Stimulated activated CD8-positive, alpha-beta memory T cell treated with anti-CD3 and anti-CD28 coated beads, Interleukin-2, amount 100 ng/mL, for 1 hour (primary cell): ENCODE measurements at places on chromosomes 2 and 18.

- DNase-seq: no peak
These were observed 85.0 kb downstream of the USP40 start for GRCh38 chr2:233481368-233482142.

- DNase-seq: no peak
These were observed 46.2 kb downstream of the COA5 start for GRCh38 chr2:98561902-98562695.

DNA sequence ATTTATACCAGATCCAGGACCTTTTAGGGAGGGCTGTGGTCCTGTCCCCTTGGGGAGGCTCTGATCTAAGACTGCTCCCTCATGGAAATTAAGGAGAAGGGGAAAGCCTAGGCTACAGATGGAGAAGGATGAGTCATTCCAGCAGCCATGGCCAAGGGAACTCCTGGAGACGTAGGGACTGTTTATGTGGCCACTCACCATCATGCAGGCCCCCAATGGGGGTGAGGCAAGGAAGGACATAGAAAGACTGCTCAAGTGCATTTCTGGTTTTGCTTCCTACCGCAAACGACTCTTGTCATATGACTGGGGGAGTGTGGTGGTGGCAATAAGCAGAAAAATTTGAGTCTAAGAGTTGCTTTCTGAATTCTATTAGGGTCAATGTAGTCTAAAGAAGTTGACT, 54.0 kb upstream of the CYP1B1 start:
- no peak for DNase-seq

GRCh38 chr2:217337771-217338170, 477.9 kb upstream of the TNP1 start:
- no peak for DNase-seq

GRCh38 chr2:45031028-45031427, 21.8 kb upstream of the SIX2 start:
- DNase-seq: no peak

DNA sequence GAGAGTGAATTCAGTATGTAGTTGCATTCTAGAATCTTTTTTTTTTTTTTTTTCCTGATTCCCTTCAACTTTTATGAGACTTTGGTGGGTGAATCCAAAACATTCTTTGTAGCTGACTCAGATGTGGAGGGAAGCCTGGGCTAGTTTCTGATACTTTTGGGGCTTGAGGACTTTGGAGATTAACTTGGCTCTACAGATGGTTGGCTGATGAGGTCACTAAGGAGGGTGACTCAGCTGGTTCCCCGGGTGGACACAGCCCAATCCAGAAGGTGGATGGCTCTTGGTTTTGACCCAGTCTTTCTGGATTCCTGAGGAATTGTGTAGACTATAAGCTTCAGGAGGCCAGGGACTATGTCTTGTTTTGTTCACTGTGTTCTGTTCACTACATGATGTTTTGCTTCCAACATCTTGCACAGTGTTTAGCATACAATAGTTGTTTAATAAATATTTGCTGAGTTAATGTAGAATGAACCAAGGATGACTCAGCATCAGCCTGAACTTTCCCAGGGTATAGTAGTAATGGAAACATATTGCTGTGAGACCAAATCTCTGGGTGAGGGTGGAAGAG, 30.5 kb downstream of the LAMA3 start:
- no peak for DNase-seq

- DNase-seq: no peak
These were observed 309.2 kb downstream of the AGAP1 start for GRCh38 chr2:235803028-235803427.

- no peak for DNase-seq
These were observed 42.9 kb upstream of the TMEM178A start for GRCh38 chr2:39622860-39623259.

GRCh38 chr2:31945572-31945935, 65.3 kb downstream of the MEMO1 start:
- DNase-seq: no peak

DNA sequence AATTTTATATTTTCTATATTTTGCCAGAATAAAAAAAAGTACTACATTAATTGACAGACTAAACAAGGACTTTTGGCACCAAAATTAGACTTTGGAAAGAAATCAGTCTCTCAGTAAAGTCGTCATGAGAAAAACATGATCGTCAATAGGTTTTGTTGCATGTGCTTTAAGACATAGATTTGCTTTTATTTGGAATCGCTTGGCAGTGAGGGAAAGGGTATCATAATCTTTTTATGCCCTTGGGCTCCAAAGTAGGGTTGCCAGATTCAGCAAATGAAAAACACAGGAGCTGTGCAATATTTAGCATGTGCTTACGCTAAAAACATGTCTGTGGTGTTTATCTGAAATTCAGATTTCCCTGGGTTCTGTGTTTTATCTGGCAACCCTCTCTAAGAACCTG, 177.6 kb downstream of the LAMA1 start:
- no peak for DNase-seq
